ENCODE measurements at places on chromosomes 7 and 10.

- no peak for DNase-seq
Measured at GRCh38 chr7:30553141-30553540, 41.5 kb upstream of the GARS1 start.

GRCh38 chr7:16318989-16319915 lies 102.1 kb downstream of the CRPPA start:
- no peak for DNase-seq

DNA sequence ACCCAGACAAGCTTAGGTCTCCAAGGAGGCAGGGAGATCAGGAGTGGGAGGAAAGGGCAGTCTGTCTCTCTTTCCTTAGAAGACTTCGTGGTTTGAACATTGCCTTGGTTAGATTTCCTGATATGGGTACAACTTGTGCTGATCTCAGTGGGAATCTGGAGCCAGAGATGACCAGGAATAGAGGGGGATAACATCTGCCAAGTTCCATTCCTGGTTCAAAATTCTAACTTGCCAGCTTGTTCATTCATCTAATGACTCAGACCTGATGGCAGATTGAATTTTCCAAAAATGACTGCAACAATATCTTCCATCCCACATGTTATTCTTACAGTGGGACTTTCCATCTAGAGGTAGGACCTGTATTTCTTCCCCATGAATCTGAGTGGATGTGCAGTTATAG lies 394.3 kb upstream of the PODXL start:
- DNase-seq: no peak

DNA sequence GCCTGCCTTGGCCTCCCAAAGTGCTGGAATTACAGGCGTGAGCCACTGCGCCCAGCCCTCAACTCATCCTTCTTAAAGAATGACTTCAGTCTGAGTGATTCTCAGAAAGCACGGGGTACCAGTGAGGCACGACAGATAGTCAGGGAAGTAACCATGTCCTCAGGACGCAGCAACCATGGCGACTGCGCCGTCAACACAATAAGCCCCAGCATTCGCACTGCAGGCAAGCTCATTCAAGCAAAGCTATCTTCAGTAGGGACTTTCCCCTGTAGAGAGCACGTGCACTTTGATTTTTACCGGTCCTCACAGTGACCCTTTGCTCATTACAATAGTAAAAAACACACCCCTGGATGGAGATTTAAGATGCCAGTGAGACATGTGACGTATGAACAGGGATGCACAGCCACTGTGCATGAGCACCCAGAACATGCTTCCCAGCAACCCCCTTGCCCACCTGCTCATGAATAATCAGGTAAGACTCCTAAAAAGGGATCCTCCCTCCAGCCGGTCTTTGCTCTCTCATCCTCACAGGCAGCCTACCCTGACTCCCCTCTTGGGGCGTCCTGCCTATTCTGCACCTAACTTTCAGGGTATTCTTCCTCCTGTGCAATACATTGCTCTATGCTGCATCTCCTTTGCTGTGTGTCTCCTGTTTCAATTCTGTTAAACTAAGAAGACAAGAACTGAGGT lies 9.1 kb downstream of the WDR86 start:
- no peak for DNase-seq

- peak; percentile 12 for DNase-seq
Measured at GRCh38 chr7:37915438-37915837, 1.2 kb downstream of the SFRP4 start.

DNA sequence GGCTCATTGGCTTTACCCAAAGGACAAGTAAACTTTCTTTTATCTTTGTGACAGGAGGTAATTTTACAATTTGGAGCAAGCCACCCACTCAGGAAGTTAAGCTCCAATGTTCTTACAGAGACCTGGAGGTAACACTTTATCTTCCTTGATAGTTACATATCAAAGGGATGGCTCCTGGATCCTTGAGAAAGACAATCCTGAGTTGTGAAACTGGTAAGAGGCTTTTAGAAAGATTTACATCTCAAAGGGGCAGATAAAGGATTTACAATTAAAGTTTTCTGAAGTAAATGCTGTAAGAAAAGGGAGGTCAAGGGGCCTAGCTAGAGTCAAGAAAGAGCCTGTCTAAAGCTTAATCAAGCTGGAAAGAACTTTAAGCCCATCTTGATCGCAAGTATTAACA lies 124.4 kb upstream of the ZNF804B start:
- no peak for DNase-seq

DNA sequence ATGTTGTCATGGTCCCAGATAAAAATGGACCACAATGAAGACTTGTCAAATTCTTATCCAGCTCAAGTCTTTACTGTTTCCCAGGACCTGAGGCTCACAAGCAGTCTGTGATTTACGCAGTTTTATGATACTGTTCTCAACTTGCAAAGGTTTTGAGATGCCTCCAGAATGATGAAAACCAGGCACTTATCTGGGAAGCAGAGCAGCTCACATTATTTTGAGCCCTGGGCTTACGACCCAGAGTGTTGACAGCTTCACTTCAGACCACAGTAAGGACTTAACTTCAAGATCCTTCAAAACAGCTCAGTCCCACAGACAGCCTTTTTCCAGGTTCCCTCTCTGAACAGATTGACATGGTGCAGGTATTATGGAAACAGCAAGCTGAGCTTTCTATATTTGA lies 236.1 kb downstream of the RNLS start:
- no peak for DNase-seq

- DNase-seq: no peak
Measured at GRCh38 chr7:2540641-2541051, 14.7 kb downstream of the BRAT1 start.

DNA sequence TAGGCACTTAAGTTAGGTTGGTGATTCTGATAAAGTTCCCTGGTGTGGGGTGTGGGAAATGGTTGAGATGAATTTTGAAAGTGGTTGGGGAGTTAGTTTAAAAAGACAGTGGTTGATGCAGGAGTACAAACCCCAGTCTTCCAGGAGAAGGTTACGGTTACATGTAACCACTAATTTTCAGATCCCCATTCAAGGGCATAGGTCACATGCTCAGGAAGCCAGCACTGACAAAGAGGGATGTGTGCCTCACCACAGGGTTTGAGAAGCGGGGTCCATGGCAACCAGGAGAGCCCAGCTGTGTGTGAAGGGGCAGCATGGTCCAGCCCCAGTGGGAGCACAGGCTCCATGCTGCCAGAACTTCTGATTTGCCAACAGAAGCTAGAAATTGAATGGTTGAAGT lies 144.2 kb downstream of the MDFIC start:
- no peak for DNase-seq

- no peak for DNase-seq
Measured at GRCh38 chr7:153443032-153443701, 609.0 kb upstream of the DPP6 start.

- DNase-seq: no peak
Measured at GRCh38 chr7:139829025-139829774, at the start of gene TBXAS1. TBXAS1 (plus strand) TSS chr7:139829264; CDS start chr7:139829391, 127 bp downstream.

GRCh38 chr10:76017026-76017732 lies 585.8 kb downstream of the LRMDA start:
- DNase-seq: no peak

DNA sequence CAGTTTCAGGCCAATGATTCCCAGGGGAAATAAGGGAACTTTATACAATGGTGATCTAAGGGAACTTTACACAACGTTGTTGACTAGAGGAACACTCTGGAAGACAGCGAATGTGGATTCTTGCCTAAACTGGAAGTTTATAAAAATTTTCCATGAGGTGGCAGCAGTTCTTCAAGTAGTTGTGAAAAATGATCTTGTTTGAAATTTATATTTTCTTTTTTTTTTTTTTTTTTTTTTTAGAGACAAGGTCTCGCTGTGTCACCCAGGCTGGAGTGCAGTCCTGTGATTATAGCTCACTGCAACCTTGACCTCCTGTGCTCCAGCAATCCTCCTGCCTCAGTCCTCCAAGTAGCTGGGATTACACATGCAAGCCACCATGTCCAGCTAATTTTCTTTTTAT lies 32.1 kb upstream of the GTF2I start:
- no peak for DNase-seq

DNA sequence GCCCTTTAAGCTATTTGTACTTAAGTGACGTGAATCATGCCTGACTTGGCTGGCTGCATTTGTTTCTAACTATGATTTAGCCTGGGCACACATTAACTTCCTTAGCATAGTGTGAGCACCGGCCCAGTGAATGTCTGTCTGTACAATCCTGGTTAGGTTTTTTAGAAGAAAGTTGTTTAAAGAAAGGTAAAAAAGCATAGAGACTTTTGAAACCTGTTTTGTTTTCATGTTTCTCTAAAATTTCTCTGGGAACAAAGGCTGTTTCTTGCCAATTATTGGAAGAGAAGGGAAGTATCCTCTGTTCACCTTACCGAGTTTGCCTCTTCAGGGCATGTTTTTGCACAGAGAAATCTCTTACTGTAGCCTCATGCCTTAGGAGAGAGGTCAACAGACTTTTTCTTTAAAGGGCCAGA lies 42.9 kb upstream of the MET start:
- no peak for DNase-seq

DNA sequence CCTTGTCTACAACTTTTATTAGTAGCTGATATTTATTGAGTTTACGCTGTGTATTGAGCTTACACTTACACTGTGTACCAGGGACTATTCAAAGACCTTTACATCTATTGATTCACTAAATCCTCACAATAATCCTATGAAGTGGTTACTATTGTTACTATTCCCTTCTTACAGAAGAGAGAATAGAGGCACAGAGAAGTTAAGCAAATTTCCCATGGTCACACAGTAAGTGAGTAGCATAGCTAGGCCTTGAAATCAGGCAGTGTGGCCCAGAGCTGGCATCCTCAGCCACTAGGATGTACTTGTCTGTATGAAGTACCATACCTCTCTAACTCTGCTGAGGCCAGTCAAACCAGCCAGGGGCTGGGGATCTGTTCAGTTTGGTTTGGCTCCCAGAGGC lies 7.6 kb downstream of the COL13A1 start:
- DNase-seq: no peak

DNA sequence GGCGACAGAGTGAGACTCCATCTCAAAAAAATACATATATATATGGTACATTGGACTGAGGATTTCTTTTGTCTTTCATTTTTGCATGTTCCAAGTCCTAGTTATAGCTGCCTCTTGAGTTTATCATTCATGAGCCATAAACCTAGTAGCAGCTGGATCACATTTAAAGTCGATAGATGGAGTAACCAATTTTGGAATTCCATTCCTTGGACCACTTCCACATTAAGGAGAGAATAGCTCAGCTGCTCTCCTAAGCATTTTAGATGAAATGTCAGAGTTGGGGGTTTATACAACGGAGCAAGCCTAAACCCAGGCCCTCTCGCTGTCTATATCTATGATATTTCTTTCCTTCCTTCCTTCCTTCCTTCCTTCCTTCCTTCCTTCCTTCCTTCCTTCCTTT lies 141.2 kb downstream of the LYZL1 start:
- DNase-seq: no peak

- no peak for DNase-seq
Measured at GRCh38 chr7:100174582-100174981, 2.6 kb downstream of the GPC2 start.

DNA sequence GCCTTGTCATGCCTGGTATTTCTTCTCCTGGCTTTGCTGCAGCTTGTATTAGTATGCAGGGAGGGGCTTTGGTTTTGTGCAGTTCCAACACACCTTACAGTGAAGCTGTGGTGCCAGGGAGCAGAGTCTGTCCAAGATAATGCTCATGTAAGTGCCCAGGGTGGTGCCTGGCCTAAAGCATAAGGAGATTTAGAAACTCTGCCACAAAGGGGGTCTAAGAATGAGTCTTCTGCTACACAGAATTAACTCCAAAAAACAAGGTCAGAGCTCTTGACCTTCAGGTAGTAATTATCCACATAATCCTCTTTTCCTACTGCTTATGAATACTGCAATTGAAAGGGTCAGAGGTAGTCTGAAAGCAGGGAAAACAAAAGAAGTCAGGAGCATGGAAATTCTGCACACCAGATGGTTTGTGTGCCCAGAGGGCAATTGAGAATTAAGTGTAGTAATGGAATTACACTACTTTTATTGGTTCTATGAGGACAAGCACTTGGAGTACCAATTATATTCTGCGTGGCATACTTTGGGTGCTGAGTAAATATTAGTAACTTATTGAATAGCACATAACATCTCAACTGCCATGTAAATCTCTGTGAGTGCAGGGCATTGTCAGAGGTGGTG lies 121.5 kb downstream of the KAT6B start:
- DNase-seq: peak; percentile 83

GRCh38 chr7:2360796-2361195 lies 6.2 kb downstream of the EIF3B start:
- no peak for DNase-seq

DNA sequence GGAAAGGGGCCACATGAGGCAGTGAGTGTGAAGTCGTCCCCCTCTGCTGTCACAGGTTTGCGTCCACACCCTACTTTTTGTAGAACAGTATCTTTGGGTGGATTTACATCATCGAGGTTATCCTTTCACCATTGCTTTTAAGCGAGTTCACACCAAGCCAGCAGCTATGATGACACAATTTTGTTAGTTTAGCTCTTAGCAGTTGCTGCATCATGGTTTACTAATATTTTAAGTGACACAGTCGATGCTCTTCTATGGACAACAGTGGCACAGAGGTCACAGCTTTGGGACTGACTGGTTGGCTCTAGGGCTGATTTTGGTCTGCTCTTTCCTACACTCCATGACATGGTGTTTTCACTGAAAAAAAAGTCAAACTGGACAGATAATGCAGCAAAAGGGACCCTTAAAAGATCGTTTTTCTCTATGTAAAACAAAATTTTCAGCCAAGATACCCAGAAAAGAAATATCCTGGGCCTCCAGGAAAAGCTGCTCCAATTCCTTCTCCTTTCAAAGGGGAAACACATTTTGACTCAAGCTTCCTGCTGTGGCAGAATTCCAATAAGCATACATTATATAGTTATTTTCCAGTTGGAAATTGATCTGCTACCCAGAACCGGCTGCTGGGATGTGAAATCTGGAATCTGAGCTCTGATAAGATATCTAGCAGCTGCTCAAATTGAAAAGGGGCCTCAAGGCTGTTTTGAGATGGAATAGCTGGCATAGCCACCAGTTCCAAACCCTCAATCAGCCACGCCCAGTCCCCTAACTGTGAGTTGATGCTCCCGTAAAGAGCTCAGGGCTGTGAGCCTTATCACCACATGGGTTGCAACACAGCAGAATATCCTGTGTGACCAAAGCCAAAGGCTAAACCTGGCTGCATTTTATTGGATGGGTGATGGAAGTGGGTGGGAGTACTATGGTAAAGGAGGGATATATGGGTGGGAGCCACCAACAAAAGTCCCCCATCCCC lies 114.2 kb downstream of the SMURF1 start:
- no peak for DNase-seq

GRCh38 chr10:119189811-119190282 lies 11.2 kb upstream of the PRDX3 start:
- no peak for DNase-seq

DNA sequence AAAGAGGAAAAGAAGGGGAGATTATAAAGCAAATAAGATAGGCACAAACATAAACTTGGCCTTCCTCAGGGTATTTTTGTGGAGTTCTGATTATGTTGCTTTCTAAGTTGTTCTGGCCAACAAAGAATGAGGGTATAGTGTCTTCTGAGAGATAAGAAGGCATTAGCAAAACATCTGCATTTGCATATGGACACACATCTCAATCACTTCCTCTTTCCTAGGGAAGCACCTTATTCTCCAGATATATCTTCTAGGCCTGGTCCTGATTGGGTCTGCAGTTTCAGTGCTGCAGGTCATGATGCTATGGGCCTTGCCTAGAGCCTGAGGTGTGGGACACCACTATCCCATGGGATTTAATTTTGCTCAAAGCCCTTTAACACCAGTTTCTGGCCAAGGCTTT lies 308.8 kb upstream of the PHYHIPL start:
- DNase-seq: no peak

All from NCI-H1105 treated with DMSO at 0.1 percent for 48 hours (cell line).